ENCODE measurements at places on chromosomes 2 and 18.
A peak's percentile ranks its signal among the peaks of the same experiment; 100 is the strongest.

DNA sequence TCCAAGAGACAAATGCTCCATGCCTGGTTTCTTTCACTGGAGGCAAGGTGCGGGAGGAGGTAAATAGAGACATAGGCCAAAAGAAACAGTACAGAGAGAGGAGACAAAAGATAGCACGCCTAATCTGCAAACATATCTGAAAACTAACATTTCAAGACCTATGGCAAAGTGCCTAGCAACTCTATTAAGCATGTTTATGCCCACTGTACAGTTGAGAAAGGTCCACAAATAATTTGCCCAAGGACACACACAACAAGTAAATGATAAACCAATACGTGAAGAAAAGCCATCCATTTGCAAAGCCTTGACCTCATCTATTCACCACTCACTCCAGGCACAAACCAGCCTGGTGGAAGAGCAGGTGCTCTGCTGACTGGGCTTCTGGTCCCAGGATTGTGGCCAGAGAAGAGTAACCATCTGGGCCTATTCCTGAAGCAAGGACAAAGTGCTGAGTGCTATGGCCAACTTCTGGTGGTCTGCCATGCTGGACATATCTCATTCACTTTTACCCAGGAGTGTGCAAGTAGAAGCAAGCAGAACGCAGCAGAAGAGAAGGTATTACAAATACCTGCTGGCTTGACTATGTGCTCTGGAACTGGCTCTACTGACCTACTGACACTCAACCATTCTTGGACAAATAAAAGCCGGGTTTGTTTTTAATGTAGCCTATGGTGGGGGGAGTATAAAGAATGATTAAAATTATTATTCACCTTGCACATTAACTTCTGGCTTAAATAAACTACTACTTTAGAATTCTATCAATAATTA, 25.3 kb downstream of the TMEM131 start:
- DNase-seq: no peak

GRCh38 chr2:219420687-219421086, 2.5 kb downstream of the DES start:
- no peak for DNase-seq

- no peak for DNase-seq
Measured at GRCh38 chr2:17336458-17336857, 181.8 kb downstream of the RAD51AP2 start.

- no peak for DNase-seq
Measured at GRCh38 chr2:62305421-62306176, 109.7 kb downstream of the B3GNT2 start.

DNA sequence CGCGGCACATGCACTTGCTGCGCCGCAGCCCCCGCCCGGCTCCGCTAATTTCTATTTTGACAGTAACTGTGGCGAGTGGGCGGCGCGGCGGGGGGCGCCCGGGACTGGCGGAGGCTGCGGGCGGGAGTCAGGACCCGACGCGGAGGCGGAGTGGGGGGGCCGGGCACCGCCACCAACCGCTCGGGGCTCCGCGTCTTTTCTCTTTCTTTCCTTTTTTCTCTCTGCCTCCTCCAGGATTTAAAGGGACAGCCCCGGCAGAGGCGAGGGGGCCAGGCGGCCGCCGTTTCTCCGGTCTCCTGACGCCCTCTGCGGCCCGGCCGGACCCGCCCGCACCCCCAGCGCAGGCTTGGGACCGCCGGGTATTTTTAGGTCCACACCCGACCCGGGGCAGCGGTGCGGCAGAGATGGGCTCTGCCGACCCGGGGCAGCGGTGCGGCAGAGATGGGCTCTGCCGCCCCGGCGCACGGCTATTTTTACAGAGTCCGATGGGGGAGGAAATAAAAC, 460 bp upstream of the ZBTB7C start:
- DNase-seq: no peak

GRCh38 chr2:96095116-96095636, 21.2 kb downstream of the ADRA2B start:
- DNase-seq: no peak

- no peak for DNase-seq
Measured at GRCh38 chr2:38215522-38215921, 139.6 kb upstream of the CYP1B1 start.

DNA sequence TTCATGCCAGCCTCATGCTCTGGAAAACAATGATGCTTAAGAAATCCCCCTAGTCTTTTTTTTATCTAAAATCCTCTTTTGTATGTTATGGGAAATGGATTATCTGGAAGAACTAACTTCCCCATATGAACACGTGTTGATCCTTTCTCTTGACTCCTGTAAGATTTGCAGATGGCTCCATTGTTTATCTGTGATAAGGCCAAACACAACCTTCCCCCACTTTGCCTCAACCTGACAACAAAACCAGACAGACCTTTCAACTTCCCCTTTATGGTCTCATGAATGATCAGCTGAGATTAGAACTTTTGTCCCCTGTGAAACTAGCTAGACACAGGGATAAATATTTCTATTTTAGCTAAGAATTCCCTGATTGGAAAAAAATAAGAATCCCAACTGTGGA, 828.0 kb upstream of the CDH2 start:
- no peak for DNase-seq

DNA sequence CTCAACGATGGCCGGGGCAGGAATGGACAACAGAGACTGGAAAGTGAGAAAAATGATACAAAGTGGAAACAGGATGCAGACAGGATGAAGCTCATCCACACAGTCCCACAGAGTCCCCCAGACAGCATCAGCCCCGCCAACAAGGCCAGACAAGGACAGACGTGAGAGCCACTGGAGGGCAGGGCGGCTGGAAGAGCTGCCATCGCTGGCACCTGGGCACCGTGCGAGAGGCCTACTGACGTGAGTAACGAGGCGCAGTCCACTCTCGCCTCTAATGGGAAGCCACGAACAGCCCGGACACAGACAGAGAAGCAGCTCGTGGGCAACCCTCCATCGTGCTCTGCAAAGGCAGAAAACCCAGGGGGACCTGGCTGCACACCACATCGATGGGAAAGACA, 17.1 kb downstream of the HDAC4 start:
- DNase-seq: no peak

DNA sequence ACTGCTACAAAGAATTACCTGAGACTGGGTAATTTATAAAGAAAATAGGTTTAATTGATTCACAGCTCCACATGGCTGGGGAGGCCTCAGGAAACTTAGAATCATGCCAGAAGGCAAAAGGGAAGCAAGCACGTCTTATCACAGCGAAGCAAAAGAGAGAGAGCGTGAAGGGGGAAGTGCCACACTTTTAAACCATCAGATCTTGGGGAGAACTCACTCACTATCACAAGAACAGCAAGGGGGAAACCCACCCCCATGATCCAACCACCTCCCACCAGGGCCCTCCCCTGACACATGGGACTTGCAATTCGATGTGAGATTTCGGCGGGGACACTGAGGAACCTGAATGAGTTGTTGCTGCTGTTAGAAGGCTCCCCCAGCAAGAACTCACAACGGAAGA, 220.2 kb upstream of the PIEZO2 start:
- no peak for DNase-seq

GRCh38 chr18:13315000-13315399, 96.4 kb downstream of the LDLRAD4 start:
- DNase-seq: no peak

- peak; percentile 64 for DNase-seq
Measured at GRCh38 chr2:162086904-162087303, 12.9 kb upstream of the DPP4 start.

GRCh38 chr2:134683561-134684112, 35.2 kb downstream of the TMEM163 start:
- no peak for DNase-seq

- peak; percentile 7 for DNase-seq
Measured at GRCh38 chr2:205077159-205077558, 531.9 kb downstream of the PARD3B start.

DNA sequence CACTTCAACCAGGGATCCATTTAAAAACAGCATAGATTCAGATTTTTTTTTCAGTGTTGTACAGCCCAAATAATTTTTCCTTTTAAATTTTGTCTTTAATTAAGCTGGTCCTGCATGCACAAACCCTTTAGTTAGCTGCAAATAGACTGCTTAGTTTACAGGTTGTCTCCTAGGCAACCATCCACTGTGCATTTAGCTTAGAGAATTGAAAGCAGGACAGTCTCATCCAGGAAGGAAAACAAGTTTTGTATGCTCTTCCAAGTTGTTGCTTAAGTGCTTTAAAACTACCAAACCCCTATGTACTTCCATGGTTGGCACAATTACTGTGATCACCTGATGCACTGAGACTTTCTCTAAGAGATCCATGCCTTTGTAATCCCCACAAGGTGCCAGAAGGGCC, at the start of gene MAP3K19:
Gene MAP3K19 (minus strand): TSS at position 148 of the 400 bp plus-strand sequence. CDS start 22,800 bp downstream, outside the sequence.
- DNase-seq: no peak

DNA sequence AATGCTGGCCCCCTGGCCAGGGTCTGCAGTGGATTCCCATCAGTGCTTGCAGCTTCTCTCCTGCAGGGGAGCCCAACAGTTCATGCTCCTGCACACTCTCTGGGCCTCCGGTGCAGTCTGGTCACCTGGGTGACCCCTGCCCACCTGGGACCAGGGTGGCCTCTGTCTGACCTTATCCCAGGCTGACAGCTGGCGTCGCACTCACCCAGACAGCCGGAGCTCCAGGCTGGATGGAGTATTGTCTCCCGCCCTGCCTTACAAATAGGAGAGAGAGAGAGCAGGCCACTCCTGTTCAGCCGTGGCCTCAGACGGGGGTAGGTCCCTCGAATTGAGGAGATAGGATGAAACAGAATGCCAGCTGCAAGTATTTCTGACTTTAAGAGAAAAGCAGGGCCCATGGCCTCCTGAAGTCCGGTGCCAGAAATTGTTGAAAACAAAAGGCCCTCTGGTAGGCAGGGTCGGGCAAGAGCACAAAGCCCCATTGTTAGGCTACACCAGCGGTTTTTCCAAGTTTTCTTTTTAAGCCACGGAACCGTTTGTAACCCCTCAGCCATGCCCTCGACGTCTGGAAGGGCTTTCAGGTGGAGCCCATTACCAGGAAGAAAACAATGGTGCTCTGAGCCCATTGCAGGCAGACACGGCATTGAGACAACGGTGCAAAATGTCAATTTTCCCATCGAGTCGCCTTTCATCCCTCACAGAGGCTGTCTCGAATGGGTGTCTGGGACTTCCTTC, 258.4 kb downstream of the BCL11A start:
- no peak for DNase-seq

- DNase-seq: no peak
Measured at GRCh38 chr2:114031605-114032505, 142.0 kb downstream of the ACTR3 start.

DNA sequence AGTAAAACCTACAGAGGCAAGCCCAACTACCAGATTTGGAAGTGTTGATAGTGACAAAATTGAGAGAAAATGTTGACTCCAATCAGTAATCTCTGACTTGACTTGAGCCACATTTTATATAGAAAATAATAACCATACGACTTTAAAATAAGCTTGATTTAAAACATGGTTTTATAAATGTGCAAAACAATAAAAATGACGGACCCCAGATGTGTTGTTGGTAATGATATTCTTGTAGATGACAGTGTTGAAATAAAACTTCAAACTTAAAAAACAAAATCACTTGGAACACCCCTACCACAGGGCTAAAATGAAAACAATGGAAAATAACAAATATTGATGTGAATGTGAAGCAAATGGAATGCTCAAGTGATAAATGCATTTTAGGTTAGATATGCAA, 188.1 kb downstream of the SRBD1 start:
- no peak for DNase-seq

GRCh38 chr2:151654891-151655290, 79.4 kb downstream of the NEB start:
- no peak for DNase-seq

DNA sequence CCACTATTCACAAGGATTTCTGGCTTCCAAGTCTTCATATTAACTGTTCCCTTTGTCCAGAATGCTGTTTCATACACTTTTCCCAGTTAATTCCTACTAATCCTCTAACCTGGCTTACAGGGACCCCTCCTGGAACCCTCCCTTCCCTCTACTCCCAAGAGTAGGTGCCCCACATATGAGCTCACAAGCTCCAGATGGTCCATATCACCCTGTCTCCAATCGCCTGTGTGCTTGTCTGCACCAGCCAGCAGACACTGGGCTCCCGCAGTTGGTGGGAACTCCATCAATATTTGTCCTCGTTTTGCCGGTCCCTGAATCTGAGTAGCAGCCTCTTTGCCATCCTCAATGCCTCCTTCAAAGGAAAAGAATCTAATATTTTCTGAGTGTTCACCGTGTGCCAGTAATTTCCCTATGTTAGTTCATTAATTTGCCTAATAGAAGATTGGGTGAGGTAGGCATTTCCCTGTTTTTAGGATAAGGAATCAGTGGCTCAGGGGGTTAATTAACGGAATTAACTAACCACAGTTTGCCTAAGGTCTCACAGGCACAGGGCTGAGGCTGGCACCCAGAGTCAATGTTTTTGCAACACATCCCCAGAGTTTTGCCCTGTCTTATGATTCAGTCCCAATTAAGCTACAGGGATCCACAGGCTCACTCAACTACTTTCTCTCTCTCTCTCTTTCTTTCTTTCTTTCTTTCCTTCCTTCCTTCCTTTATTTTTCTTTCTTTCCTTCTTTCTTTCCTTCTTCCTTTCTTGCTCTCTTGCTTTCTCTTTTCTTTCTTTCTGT, 141.6 kb upstream of the CYP1B1 start:
- no peak for DNase-seq

DNA sequence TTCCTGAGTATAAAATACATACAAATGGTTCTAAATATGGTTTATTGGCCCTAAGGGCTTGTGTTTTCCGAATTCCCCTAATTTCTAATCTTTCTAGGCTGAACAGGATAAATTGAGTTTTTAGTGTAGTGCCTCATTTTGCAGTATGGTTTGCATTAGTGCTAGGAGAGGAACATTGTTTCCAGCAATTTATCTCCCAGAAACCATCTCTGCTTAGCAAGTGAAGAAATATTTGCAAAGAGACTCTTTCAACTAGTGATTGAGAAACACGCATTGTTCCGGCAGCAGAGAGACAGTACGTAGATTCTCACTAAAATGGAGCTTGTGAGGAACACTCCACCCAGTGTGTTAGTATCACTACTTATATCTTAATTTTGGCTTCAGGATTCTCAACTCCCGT, 177.8 kb upstream of the EPAS1 start:
- DNase-seq: peak; percentile 87
